Activated T-cell treated with anti-CD3 and anti-CD28 coated beads for 1 hour (primary cell): ENCODE measurements at places on chromosomes 1 and 21.

DNA sequence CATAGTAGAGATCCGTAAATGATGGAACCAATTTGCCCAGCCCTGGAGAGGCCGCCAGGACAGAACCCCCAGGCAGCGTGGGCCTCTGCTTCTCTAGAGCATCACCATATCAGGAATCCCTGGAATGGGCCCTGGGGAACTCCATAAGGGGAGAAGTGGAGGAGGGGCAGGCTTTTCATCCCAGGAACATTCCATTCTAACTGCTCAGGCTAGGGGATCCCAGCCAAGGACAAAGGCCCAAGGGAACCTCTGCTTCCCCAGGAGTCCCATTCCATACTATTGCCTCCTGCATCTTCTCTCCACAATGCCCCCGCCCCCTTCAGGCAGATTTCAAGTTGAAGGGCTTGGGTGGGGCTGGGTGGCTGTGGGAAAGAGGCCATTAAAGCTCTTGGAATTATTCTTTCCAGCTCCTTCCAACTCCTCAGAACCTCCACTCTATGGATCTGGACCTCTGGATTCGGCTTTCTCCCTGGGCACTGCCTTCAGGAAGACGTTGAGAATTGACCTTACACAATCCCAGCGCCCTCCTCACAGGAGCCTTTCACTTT, 6.0 kb downstream of the TRNP1 start:
- no peak for DNase-seq

GRCh38 chr1:204959836-204960235, 83.2 kb upstream of the CNTN2 start:
- no peak for DNase-seq

- no peak for DNase-seq
These were observed 294.9 kb upstream of the ADGRL2 start for GRCh38 chr1:81505831-81506230.

DNA sequence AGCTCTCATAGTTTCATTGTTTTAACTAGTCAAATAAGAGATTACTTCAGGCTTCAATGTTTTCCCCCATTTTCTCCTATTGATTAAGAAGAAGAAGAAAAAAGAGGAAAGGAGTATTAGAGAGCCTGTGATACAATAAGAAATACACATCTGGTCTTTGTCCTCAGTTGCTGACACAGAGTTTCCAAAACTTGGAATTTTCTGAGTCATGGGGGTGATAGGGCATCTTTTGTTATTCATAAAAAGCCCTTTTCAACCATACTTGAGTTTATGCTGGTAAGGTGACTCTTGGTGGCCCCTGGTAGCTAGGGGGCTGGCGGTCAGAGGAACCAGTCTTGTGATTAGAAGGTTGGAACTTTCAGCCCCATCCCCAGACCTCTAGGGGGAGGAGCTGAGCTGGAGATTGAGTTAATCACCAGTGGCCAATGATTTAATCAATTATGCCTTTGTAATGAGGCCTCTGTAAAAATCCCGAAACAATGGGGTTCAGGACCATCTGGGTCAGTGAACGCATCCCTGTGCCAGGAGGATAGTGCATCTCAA, 28.9 kb upstream of the KLF18 start:
- DNase-seq: no peak

GRCh38 chr21:37658817-37659458, 257.3 kb downstream of the KCNJ6 start:
- DNase-seq: no peak

GRCh38 chr1:165114022-165114888, 242.3 kb downstream of the LMX1A start:
- DNase-seq: no peak

GRCh38 chr1:94084547-94084946, 36.4 kb downstream of the ABCA4 start:
- no peak for DNase-seq

- no peak for DNase-seq
These were observed 16.0 kb downstream of the IBA57 start for GRCh38 chr1:228181645-228182034.

DNA sequence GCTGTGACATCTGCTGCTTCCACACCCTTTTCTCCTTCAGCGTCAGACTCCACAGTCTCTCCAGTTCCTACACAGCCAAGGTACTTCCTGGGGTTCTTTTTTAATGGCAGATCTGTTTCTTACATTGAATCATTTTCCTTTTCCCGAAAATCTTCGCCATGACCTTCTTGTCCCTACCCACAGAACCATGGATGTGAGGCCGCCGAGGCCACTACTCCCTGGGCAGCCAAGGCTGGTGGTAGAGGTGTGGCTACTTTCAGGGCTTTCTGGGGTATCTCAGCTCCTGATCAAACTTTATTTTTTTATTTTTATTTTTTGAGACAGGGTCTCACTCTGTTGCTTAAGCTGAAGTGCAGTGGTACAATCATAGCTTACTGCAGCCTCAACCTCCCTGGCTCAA, 9.5 kb upstream of the LIN9 start:
- no peak for DNase-seq

GRCh38 chr1:30670240-30671060, 52.9 kb downstream of the MATN1 start:
- no peak for DNase-seq

- no peak for DNase-seq
These were observed 348.7 kb downstream of the HLX start for GRCh38 chr1:221227872-221228337.

DNA sequence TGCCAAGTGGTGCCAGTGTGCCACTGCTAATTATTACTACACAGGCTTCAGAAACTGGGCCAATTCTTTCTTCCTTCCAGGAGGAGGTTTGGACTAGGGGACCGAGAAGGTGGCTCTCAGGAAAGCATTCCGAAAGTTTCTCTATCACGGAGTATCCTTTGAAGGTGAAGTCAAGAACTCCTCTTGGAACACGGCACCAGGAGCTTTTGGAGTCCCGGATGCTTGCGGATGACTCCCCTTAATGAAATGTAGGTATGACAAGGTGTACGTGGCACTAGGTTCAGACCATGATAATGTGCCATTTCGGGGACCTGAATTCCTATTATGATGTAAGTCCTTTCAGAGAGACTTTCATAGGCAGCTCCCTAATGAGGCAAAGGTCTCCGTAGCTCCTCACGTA, 634.1 kb downstream of the KIF26B start:
- DNase-seq: no peak

DNA sequence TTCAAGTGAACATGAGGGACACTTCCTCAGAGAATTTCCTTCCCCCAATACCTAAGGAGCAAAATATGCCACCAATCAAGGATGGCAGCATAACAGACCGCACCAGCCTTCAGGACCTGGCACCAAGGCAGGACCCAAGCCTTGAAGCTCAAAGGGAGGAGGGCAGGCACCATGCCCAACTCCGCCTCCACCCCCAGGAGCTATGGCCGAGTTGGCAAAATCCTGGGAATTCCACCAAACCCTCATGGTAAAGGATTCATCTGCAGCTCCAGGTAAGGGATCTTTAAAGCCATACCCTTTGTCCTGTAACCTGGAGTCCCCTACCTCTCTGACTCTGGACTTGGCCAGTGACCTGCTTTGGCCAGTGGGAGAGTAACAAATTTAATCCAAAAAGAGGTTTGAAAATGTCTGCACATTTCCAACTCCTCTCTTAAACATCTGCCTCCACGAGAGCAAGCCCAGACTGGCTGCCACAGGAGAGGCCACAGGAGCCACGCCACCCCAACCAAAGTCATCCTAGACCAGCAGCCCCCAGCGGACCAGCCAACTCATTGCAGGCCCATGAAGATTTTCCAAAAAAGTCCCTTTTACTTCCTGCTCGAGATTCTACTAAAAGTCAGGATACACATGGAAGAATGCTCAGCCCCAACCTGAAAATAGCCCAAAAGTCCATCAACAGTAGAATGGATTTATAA, 41.9 kb downstream of the NPHP4 start:
- no peak for DNase-seq

- no peak for DNase-seq
These were observed 6.8 kb upstream of the TRABD2B start for GRCh38 chr1:48003741-48004531.

DNA sequence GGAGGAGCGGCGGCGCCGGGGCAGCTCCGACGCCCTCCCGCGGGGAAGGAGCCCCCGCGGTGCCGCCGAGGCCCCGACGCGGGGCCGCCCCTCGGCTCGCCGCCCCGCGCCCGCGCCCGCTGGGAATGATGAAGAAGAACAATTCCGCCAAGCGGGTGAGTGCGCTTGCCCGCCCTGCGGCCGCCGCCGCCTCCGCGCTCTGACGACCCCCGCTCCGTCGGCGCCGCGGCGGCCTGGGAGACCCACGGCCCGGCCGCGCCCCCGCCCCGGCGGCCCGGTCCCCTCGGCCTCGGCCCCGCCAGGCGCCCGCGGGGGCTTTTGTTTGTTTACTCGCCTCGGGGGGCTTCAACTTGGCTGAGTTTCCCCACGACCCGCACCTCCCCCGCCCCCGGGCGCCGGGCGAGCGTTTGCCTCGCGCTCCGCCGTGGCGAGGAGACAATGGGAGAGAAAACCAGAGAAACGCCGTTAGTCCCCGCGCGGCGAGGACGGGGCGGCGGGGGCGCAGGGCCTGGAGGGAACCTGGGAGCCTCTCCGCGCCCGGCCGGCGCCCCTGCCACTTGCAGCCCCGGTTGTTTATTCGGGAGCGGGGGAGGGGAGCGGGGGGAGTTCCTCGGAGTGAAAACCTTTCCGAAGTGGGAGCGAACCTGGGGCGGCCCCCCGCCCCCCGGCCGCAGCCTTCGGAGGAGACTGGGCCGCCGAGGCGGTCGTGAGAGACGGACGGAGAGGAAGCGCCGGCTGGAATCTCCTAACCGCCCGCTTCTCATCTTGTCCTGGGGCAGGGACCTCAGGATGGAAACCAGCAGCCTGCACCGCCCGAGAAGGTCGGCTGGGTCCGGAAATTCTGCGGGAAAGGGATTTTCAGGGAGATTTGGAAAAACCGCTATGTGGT, 661 bp downstream of the PLEKHO1 start:
- peak; percentile 21 for DNase-seq

DNA sequence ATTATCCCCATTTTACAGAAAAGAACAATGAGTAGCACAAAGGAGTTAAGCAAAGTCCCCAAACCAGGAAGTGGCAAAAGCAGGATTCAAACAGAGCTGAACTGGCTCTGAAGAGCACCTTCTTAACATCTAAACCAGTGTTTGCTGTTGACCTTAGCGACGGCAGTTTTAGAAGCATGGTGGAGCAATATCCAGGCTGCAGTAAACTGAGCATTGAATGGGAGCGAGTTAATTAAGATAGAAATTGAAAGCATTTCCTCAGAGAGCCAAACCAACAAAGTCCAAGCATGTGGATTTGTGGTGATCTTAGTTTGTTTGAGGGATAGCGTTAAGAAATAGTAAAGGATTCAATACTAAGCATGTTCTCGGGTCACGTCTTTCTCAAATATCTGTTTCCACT, 13.4 kb upstream of the ZNF281 start:
- DNase-seq: no peak

DNA sequence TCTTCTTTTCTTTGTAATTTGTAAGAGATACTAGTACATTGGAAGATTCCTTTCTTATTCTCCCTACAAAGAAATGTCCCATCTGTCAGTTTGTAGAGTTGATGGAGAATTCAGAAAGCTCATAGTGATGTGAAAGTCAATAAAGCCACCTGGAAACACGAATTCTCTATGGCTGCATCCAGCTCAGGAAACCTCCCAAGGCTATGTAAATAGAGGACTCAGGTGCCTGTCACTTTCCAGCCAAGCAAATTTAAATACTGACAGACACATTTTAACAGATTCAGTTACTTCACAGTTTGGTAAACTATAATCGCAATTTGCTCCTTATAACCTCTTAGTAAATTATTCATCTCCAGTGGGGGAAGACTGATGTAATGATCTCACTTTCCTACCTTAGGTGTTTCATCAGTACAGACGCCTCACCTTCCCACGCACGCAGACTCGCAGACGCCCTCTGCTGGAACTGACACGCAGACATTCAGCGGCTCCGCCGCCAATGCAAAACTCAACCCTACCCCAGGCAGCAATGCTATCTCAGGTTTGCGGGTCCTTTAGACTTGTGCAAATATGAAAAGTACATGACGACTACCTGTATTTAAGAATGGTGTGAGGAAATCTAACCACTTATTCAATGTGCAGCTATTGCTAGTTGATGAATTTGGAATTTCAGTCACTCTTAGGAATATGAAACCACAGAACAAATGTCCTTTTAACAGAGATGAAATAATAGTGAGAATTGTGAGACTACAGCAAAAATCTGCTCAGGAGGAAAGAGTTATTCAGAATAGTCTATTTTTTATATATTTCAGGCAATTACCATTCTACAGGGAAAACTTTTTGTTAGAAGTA, 60.6 kb downstream of the PTPRC start:
- DNase-seq: peak; percentile 58

- no peak for DNase-seq
These were observed 98.5 kb downstream of the AKT3 start for GRCh38 chr1:243751506-243751905.
